Activated T-cell treated with anti-CD3 and anti-CD28 coated beads, Interleukin-2, amount 50 U/mL, for 72 hours (primary cell): ENCODE measurements at places on chromosomes 6 and 20. TPM values are rescaled to one million over a fixed set of nuclear protein-coding genes. Genes with fewer than 3 reads are reported as not detected.
A peak's percentile ranks its signal among the peaks of the same experiment; 100 is the strongest.

The OR2H2 gene
- total RNA-seq, result not detected

- no peak for DNase-seq
These were observed 525.3 kb upstream of the JARID2 start for GRCh38 chr6:14720411-14721102.

- DNase-seq, result peak; percentile 24
These were observed 121.0 kb downstream of the UST start for GRCh38 chr6:148867862-148868261.

DNA sequence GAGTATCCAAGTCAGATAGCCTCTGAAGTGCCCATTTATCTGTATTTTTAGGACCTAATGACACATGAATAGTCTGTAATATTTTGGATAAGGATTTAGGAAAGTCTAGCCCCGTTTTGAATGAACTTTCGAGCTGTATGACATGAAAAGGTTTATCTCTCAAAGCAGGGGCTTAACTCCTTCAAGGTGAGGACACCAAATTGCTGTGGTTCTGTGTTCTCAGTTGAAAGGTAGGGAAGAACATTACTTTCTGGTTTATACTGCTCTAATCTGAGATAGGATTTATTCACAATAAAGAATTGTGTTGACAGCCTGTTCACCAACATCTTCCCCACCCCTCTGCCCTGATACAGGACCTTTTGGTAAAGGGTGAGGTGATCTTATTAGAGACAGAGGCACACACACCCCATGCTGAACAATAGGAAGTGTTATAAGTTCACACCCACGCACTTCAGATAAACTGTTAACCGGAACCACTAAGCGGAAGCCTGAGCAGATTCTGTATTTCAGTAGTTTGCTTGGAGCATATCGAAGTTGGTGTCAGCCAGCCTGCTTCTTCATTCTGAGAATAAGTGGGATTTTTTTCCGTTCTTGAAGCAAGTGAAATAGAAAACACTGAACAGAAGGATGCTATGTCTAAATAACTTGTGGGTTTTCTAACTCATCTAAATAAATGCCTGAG lies 223.3 kb downstream of the TMEM242 start:
- DNase-seq, result peak; percentile 62

DNA sequence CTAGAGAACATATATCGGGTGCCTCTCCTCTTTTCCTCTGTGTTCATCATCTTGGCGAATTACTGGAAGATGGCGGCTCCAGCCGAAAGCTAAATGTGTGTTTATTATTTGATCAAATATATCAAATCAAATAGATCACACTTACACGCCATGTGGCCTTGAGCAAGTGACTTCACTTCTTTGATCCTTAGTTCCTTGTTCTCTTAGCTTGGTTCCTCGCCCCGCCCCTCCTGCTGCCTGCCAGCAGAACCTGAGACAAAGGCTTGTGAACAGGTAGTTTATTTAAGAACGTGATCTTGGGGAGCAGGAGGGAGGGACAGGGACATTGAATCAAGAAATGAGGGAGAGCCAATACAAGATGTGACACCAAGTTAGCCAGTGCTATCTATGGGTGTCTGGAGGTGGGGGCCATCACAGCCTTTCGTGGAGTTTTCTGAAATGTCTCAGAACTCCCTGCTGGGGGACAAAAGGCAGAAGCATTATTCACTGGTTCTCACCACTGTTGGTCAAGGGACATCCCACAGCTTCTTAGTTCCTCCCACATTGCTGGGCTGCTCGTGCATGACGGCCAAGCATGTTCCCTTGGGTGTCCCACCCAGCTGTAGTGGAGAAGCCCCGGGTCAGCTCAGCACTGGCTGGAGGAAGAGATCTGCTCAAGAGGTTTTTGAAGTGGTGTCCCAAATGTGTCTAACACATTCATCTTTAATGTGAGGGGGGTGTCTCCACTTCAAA lies 44.9 kb upstream of the RNF24 start:
- DNase-seq, result no peak

The GATA5 gene
- not detected for total RNA-seq

- no peak for DNase-seq
These were observed 1.3 kb upstream of the DOK5 start for GRCh38 chr20:54474046-54474445.

DNA sequence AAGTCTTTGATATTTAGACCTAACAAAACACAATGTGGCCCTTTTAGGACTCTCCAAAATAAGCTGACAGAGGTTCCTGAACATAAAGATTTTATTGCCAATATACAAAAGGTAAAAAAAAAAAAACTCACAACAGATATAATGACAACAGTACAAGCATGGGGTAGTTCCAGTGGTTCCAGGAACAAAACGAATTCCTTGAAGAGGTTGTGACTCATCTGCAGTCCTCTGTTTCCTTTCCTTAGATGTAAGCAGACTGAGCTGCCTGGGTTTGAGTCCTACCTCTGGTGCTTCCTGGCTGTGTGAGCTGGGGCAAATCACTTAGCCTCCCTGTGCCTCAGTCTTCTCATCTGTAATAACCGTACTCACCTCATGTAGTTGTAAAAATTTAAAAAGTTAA lies 13.3 kb upstream of the CTAGE9 start:
- DNase-seq, result no peak

The JAG1 gene
- total RNA-seq, result 1.0 TPM

- DNase-seq, result peak; percentile 47
These were observed 65.2 kb downstream of the RIPOR3 start for GRCh38 chr20:50625986-50626677.

DNA sequence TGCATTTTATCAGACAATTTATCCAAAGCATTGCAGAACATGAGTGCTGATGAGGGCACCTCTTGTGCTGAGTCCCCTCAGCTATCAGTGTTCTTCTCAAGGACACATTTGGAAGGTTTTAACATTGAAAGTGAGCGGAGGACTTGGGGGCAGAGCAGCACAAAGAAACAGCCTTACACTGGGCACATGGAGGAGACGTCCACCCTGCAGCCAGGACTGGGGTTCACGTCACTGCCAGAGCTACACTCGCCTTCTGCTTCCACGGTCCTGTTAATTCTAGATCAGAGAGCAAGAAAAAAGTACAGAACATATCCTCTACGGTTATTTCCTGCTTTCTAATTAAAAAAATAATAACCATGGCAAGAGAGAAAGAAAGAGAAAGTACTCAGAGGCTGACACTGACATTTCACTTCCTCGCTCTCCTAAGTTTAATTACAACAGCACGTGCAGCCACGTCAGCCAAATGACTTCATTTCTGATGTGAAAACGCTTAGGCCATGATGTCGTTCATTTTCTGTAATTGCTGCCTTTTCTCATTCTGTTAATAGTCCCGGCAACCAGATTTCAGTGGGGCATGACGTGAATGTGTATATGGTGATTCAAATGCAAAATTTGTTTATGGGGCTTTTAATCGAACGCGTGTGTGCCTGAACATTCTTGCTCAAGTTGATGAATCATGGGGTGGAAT lies 5.1 kb downstream of the PRND start:
- peak; percentile 31 for DNase-seq

The OLIG3 gene
- 0.41 TPM for total RNA-seq

The COX7A2 gene
- total RNA-seq, result 311 TPM

DNA sequence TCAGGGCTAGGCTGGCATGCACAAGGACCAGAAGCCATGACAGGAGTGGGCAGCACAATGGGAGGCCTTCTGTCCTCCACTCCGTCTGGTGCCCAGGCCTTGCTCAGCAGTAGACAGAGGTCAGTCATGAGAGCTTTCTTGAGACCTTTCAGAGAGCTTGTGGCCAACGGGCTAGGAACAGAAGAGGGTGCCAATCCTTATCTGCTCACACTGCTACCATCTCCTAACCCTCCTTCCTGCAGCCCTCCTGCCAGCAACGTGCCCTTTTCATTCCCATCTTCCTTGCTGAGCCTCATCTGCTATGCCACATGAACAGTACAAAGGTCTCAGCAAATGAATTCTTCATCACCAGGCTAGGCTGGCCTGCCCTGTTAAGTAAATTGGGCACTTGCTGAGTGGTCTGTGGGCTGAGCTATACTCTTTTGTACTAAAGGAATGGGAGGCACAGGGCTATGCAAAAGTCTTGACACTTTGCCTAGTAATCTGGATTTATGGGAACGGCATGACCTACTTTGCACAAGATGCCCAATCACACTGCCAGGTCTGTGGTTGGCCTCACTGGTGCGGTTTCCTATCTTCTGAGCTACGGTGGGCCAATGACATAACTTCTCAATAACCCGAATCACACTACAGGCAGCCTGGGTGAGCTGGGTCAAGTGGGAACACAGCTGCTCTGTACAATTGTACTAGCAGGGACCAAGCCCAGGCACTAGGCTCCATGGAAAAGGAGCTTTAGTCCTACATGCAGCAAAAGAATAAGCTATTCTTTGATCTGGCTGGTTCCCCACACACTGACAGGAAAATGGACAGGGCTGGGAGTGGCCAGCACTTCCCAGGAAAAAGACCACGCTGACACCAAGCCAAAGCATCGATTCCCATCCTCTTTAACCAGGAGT lies 47.8 kb downstream of the ELOVL5 start:
- DNase-seq, result peak; percentile 19

DNA sequence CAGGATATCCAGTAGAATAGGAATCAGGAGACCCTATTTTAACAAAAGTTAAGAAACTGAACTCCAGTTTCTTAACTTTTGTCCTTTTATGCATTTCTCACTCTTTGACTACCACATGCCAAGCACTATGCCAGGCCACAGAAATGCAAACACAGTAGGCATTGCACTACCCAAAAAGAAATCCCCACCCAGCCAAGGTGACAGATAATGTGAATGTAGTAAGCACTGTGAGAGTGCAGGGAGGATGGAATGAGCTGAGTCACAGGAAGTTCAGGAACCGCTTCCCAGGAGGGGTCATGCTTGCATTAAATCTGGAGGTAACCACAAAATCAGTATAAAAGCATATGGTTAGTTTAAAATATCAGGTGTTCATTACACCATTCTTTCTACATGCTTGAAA lies 20.1 kb upstream of the FAM83C start:
- DNase-seq, result peak; percentile 54
